Urothelium cell line (cell line): ENCODE measurements at places on chromosomes 1 and 21.
A peak's percentile ranks its signal among the peaks of the same experiment; 100 is the strongest.

GRCh38 chr1:69919129-69919921 lies 286.1 kb downstream of the LRRC40 start:
- no peak for DNase-seq

DNA sequence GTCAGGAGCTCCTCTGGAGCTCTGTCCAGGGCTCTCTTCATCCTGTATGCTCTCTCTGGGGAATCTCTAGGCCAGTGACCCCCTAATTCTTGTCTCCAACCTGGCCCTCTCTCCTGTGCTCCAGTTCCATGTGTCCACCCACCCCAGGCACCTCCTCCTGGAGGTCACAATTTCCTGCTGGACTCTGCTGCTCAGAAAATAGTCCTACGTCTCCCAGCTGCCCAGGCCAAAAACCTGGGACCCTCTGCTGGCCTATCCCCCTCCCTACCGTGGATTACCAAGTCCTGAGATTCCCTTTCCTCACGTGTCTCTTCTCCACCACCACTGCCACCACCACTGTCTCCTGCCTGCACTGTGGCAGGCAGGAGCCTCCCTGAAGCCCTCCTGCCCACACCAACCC lies 11.7 kb downstream of the NES start:
- no peak for DNase-seq

- no peak for DNase-seq
Observed at GRCh38 chr1:183148599-183148998, 37.5 kb upstream of the LAMC2 start.

DNA sequence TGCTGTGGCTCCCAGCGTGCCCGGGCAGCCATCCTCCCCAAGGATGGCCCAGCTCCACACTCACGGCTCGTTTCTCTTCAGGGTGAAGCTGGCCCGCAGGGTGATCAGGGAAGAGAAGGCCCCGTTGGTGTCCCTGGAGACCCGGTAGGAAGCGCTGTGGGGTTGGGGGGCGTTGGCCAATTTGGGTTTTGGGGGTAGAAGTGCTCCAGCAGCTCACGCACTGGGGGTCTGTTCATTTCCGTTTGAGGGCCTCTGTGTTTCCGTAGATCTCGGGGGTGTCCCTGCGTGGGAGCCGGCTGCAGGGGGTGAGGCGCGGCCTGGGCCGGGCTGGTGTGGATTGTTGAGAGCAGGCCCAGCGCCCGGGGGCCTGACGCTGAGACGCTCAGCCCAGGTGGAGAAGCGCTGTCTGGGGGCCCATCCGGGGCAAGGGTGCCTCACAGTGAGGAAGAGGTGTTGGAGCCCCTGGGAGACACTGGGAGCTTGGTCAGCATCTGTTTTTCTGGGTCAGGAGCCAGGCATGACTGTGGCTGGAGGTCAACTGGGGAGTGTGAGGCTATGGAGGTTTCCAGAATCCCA lies 12.6 kb downstream of the COL6A1 start:
- DNase-seq: no peak

DNA sequence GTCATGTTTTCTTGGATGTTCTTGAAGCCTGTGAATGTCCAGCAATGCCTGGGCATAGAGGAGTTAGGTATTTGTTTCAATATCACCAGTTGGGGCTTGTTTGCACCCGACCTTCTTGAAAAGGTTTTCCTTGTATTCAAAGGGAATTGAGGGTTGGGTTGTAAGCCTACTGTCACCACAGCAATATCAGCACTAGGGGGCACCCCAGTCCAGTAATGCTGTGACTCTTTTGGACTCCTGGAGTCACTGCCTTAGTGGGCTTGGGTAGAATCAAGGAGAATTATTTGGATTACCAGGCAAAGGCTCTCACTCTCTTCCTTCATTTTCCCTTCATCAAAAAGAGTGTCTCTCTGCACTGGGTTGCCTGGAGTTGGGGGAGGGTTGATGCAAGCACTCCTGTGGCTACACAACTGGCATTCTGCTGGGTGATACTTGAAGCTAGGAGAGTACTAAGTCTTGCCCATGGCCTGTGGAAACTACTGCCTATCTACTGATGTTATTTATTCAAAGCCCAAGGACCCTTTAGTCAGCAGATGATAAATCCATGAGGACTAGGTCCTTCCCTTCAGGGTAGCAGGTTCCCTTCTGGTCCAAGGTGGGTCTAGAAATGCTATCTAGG lies 34.5 kb downstream of the OR10R2 start:
- DNase-seq: peak; percentile 10

DNA sequence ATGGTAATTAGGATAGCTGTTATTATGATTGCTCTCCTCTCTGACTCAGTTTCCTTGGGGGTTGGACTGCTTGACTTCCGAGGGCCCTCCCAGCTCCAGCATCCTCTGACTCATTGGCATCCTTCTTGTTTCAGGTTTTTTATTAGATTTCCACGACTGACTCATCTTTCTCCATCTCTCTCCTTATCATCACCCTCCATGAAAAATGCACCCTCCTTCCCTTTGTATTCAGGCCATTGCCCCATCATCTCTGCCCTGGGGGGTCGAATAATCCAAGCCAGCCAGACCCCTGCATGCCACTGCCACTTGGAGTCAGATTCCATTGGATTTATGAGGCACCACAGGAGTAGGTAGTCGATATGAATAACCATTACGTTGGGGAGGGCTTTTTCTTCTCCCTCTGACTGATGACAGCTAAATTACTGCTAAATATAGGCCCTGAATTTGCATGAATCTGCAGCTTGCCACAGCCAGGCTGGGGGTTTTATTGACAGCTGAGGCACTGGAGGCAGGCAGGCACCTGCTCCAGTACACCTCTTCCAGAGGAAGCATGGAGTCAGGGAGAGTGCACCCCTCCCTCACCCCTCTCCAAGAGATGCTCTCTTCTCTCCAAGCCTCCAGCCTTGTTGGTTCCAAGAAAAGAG lies 91.7 kb downstream of the C1orf94 start:
- peak; percentile 76 for DNase-seq

GRCh38 chr1:152398812-152399698 lies 15.0 kb downstream of the CRNN start:
- DNase-seq: peak; percentile 40

GRCh38 chr1:217620814-217621213 lies 10.1 kb downstream of the GPATCH2 start:
- no peak for DNase-seq

GRCh38 chr1:42768172-42768571 lies 1.1 kb downstream of the C1orf50 start:
- no peak for DNase-seq

DNA sequence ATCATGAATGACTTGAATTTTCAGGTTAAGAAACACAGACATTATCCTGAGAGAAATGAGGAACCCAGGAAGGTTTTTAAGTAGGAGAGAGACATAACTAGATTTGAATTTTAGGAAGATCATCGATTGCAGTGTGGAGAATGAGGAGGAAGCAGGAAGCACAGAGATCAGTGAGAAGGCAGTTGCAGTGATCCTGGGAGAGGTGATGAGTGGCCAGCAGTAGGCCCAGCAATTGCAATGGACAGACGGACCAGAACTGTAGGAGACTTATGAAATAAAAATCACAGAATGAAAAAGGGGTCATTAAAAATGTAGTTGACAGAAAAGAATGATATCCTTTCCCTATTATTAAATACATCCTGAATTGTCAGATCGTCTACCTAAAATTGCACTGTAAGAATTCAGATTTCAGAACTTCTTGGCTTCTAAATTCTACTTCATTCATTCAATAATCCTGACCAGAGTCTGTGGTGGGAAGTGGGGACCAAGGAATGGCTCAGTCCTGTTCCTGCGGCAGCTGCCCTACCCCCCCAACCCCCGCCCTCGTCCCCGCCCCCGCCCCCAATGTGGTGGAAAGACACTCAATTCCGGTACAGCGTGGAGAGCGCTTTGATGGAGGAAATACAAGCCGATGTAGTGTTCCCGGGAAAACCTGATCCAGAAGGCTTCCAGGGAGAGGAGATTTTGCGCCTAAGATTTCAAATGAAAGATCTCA lies 35.1 kb downstream of the SLC2A1 start:
- DNase-seq: peak; percentile 46

DNA sequence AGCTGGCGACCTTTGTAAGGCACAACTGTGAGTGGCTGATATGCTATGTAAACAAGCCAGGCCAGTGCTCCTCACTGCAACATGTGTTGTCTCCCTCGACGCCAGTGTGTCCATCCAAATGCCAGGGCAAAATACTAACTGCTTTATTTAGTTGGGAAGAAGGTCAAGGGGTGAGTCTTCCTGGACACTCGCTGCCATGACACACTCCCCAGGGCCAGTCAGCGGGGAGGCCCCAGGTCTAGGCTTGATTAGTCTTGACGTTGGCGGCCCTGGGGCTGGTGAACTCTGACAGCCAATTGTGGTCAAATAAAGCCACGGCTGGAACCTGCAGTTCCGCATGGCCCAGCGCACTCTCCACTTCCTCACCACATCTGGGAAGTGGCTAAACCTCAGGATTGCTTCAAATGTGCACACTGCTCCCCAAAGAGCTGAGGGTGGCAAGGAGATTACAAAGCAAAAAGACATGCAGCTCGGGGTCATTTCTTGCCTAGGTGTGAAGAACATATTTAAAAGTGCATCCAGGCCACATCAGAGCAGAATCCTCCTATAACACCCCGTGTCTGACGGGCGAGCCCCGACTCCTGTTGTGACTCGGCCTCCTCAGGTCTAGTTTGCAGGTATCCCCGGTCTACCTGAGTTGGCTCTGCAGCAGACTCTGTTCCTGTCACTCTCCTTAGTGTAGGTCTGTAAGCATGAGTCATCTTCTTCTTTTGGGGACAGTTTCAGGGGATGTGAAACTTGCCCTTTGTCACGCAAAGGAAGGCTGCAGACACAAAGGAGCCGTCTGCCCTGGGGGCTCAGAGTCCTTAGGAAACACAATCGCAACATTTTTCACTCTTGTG lies 183.5 kb downstream of the RUNX1 start:
- no peak for DNase-seq

- no peak for DNase-seq
Observed at GRCh38 chr1:46686255-46686654, 14.6 kb downstream of the TEX38 start.

DNA sequence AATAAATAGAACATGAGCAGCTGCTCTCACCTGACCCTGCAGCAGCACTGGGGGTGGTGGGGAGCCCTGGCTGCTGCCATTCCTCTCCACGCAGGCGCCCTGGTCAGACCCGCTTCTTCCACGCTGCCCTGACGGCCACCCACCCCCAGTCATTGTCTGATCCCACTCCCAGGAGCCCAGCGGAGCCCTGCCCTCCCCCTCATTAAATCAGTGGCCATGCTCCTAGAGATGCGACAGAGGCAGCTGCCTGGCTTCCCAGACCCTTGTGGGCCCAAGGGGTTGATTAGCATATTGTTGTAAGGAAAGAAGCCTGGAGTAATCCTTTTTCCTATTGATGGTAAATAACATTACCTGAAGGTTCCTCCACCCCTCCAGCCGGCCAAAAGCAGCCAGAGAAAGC lies 301.5 kb downstream of the RRAGC start:
- no peak for DNase-seq
